ENCODE measurements at places on chromosomes 13 and 19.

DNA sequence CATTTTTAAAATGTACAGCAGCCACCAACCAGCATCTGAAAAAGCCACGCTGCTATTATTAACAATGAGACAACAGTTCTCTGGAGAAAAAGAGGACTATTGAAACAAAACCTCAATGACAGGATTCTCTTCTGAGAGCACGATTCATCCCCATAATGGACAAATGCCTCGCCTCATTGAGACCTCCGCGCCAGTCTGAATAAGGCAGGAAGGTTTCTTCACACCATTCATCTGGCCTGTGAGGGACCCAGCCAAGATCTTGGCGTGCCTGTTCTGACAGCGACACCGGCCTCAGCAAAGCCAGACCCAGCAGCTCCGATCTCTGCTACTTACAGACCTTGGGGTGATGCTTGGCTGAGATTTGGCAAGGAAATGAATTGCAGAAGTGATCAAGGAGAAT lies 14.8 kb downstream of the SMIM7 start:
- DNase-seq = no peak

GRCh38 chr19:2127758-2128157 lies 23.6 kb downstream of the AP3D1 start:
- DNase-seq = no peak

DNA sequence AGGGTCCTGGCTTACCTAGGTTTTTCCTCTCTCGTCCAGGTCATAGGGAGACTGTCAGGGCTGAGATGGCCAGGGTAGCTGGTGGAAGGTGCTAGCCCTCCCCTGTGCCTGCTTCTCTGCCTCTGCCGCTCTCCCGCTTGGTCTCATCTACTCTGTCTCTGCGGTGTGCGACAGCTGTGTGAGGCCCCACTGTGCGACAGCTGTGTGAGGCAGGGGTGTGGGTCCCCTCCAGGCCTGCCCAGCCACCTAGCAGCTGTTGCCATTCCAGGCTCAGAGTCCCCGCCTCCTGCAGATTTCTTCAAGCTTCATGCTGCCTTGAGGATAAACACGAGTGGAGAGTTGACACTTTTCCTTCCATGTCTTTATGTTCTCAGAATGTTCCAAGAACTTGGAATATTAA lies 53.0 kb downstream of the ARHGEF7 start:
- DNase-seq = no peak

GRCh38 chr13:41658057-41658661 lies 200.8 kb downstream of the RGCC start:
- DNase-seq = no peak

DNA sequence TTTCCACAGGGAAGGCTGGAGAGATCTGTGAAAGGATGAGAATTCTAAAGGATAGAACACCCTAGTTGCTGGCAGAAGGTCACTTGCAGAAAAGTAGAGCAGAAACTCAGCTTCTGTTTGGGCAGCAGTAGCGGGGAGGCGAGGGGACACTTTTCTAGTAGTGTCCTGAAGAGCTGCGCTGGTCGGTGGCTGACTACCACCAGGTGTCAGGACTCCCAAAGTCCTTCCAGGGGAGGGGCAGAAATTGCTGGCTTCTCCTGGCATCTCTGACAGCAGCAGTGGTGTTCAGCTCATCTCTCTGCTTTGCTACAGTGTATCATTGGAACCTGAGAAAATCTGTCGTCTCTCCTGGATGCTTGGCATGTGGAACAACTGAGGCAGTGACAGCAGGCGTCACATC lies 120.9 kb downstream of the ZDHHC20 start:
- no peak for DNase-seq

DNA sequence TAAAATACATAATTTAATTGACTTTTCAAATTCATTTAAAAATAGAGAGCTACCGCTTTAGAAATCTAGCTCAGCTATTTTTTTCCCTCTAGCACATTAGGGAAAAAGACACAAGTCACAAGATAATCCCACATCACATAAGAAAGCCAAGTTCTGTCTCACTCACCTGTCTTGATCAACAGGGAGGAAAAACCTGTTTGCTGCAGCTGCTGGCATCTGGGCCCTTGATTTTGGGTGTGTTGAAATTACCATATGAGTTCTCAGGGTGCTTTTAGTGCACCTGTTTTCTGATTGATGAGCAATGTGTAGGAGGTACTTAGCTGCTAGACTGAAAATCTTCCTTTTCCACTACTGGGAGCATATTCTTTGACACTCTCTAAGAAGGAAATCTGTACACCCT lies 53.8 kb downstream of the ZDHHC20 start:
- DNase-seq = no peak

DNA sequence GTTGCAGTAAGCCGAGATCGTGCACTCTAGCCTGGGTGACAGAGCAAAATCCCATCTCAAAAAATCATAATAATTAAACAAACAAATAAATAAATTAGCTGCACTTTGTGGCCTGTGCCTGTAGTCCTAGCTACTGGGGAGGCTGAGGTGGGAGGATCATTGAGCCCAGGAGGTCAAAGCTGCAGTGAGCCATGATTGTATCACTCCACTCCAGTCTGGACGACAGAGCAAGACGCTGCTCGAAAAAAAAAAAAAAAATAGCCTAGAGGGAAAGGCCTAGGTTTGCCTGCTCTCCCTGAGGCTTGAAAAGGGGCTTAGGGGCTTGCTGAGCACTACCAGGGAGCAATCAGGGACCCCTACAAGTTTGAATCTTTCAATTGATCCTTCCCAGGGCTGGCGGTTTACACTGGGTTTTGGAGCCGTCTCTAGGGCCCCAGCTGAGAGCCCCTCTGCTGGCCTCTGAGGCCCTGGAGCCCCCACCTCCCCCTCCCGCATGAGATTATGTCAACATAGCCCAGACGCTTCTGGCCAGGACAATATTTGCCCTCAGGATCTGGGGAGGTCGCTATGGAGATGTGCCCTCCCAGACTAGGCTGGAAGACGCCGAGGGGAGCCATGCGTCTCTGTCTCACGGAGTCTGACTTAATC lies 10.4 kb upstream of the GIPR start:
- no peak for DNase-seq

- no peak for DNase-seq
These were observed 137.8 kb upstream of the SOX1 start for GRCh38 chr13:111929036-111929616.

GRCh38 chr13:87311165-87311564 lies 360.0 kb upstream of the SLITRK5 start:
- DNase-seq = no peak

- no peak for DNase-seq
These were observed 14.1 kb upstream of the SPACA7 start for GRCh38 chr13:112362021-112362420.
